ENCODE measurements at places on chromosomes 3 and 15. TPM values are rescaled to one million over a fixed set of nuclear protein-coding genes. Genes with fewer than 3 reads are reported as not detected.

PROS1 gene
- 29.7 TPM for total RNA-seq

CNTN3 gene
- total RNA-seq: not detected

- DNase-seq: no peak
Measured at GRCh38 chr15:95087253-95087609, 855.9 kb downstream of the MCTP2 start.

DNA sequence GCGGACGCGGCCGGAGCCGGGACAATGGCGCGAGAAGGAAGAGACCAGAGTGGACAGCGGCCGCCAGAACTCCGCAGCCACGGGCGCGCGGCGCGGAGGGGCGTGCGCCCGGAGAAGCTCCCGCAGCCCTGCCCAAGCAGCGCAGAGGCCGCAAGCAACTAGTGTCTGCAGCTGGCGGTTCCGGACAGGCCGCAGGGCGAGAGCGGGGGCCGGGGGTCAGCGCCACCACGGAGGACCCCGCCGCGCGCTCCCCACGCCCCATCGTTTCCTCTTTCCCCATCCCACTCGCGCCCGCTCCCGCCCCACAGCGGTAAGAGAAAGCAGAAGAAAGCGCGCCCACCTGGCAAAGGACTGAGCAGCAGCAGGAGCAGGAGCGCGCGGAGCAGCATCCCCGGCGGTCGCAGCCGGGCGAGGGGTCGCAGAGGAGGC, 440 bp downstream of the PRTG start:
- no peak for DNase-seq

GRCh38 chr3:31755926-31756658, 223.4 kb downstream of the STT3B start:
- DNase-seq: no peak

Data from vagina (tissue), 2 donors.